Gastroesophageal sphincter (tissue), 4 donors: ENCODE measurements at places on chromosomes 12 and 14.

DNA sequence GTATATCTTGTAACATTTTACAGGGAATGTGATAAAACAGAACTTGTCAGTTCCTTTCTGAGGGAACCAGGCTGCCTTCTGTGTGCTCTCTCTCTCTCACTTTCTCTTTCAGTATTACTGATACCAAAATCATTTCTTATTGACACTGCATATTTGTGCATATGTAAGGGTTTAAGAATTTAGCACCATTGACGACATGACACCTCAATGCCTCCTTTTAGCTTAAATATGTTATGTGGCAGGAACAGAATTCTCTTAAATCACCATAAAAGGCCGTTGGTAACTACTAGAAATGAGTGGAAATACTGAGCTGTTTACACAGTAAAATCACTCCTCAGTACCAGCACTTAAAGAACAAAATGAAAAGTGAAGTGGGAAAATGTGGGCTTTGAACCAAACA lies 457.7 kb upstream of the SYT1 start:
- H3K4me3 ChIP-seq = no peak overlapping the region
- ATAC-seq = no peak
- H3K4me1 ChIP-seq = no peaks in the 10 kb centered on the region
- no peaks in the 10 kb centered on the region for H3K36me3 ChIP-seq
- no peak overlapping the region for H3K27ac ChIP-seq

GRCh38 chr12:78767264-78767981 lies 97.2 kb upstream of the SYT1 start:
- H3K4me1 ChIP-seq = no peaks in the 10 kb centered on the region
- no peak overlapping the region for H3K4me3 ChIP-seq
- no peaks in the 10 kb centered on the region for H3K36me3 ChIP-seq
- no peaks in the 10 kb centered on the region for H3K27me3 ChIP-seq

DNA sequence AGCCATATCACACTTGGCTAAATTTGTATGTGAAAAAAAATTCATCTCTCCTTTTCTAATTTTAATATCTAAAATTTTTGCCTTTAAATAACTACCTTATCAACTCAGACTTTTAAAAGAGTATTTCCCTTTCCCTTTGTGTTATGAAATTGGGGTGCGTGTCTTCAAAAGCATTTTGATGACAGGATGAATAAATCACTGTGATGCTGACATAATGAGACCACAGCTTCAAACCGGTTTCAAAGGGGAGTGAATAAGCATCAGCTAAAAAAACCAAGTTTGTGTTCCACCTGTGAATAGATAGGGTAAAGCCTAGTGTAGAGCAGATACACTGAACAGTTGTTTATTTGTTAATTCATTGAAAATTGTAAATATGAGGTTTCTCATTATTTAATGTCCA lies 85.0 kb downstream of the LGR5 start:
- no peak for ATAC-seq
- H3K27ac ChIP-seq = no peak overlapping the region
- H3K36me3 ChIP-seq = no peaks in the 10 kb centered on the region
- H3K4me1 ChIP-seq = no peaks in the 10 kb centered on the region

DNA sequence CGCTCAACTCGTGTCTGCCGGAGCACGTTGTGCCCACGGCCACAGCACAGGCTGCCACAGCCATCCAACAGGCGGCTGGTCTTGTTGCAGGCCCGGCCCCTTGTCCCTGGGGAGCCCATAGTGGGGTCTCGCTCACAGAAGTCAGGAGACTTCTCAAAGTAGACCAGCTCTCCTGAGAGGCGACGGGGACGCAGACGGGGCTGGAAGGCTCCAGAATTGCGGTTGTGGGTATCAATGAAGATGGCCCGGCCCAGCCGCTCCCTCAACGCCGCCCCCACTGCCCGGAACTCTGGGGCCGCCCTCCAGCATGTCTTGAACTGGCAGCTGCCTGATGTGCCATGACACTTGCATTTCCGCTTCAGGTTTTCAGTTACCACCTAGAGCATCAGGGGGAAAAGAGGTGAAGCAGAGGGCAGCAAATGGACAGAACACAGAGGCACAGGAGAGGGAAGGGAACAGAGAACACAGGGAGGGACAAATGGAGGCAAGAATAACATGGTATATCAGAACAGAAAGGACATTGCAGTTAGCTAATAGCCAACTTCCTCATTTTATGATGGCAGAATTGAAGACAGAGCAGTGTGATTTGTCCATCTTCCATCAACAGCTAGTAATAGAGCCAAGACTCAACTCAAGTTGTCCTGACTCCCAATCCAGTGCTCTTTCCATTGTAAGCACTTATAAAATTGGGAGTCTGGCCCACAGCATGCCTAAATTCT lies 5.2 kb downstream of the WNT10B start:
- no peaks in the 10 kb centered on the region for H3K36me3 ChIP-seq
- H3K4me1 ChIP-seq = no peaks in the 10 kb centered on the region
- no peak overlapping the region for H3K27ac ChIP-seq
- peaks cover 63% of the 10 kb centered on the region for H3K27me3 ChIP-seq
- H3K4me3 ChIP-seq = no peak overlapping the region

- no peak overlapping the region for H3K4me3 ChIP-seq
- no peaks in the 10 kb centered on the region for H3K27me3 ChIP-seq
- peaks cover 2% of the 10 kb centered on the region for H3K4me1 ChIP-seq
- H3K36me3 ChIP-seq = no peaks in the 10 kb centered on the region
- ATAC-seq = no peak
- H3K27ac ChIP-seq = no peak overlapping the region
Measured at GRCh38 chr14:32630701-32631100, 301.6 kb downstream of the AKAP6 start.

GRCh38 chr14:20418501-20418909 lies 5.2 kb upstream of the TEP1 start:
- H3K4me3 ChIP-seq = no peak overlapping the region
- no peaks in the 10 kb centered on the region for H3K36me3 ChIP-seq
- H3K27ac ChIP-seq = no peak overlapping the region
- no peaks in the 10 kb centered on the region for H3K27me3 ChIP-seq
- H3K4me1 ChIP-seq = no peaks in the 10 kb centered on the region

DNA sequence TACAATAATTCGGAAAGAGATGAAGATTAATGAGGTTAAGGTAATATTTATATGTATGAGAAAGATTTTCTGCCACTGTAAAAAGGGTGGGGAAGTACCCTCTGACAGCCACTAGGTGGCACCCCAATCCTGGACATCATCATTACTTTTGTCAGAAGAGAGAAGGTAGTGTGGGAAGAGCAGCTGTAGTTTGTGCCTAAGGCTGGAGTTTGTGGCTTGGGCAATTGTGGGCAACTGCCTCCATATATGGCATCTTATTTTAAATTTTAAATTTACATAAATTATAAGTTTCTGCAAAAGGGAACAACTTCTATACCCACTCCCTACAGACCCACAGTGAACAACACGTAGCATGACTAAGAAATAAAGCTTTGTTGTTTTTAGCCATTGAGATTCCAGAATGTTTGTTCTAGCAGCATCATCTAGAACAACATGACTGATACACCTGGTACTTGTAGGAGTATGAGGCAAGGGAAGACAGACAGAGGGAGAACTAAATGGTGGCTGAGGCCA lies 34.4 kb upstream of the SYCP3 start:
- H3K4me1 ChIP-seq = no peaks in the 10 kb centered on the region
- H3K27ac ChIP-seq = no peak overlapping the region
- no peak overlapping the region for H3K4me3 ChIP-seq
- peak; percentile 57 for ATAC-seq

- H3K27ac ChIP-seq = no peak overlapping the region
- no peak overlapping the region for H3K4me3 ChIP-seq
- ATAC-seq = no peak
- no peaks in the 10 kb centered on the region for H3K4me1 ChIP-seq
- no peaks in the 10 kb centered on the region for H3K36me3 ChIP-seq
Measured at GRCh38 chr14:55530464-55530863, 49.5 kb upstream of the KTN1 start.

- no peaks in the 10 kb centered on the region for H3K27me3 ChIP-seq
- no peak overlapping the region for H3K4me3 ChIP-seq
- H3K4me1 ChIP-seq = no peaks in the 10 kb centered on the region
- no peaks in the 10 kb centered on the region for H3K36me3 ChIP-seq
Measured at GRCh38 chr14:43872222-43872621, 634.9 kb downstream of the FSCB start.

GRCh38 chr14:92984896-92985295 lies 61.9 kb downstream of the CHGA start:
- no peak overlapping the region for H3K4me3 ChIP-seq
- no peaks in the 10 kb centered on the region for H3K27me3 ChIP-seq
- peaks cover 23% of the 10 kb centered on the region for H3K36me3 ChIP-seq
- H3K4me1 ChIP-seq = peaks cover 66% of the 10 kb centered on the region
- no peak overlapping the region for H3K27ac ChIP-seq

- ATAC-seq = no peak
- peaks cover 25% of the 10 kb centered on the region for H3K4me1 ChIP-seq
- no peak overlapping the region for H3K4me3 ChIP-seq
- H3K27ac ChIP-seq = no peak overlapping the region
- no peaks in the 10 kb centered on the region for H3K36me3 ChIP-seq
Measured at GRCh38 chr14:105074601-105075053, 9.4 kb upstream of the GPR132 start.

DNA sequence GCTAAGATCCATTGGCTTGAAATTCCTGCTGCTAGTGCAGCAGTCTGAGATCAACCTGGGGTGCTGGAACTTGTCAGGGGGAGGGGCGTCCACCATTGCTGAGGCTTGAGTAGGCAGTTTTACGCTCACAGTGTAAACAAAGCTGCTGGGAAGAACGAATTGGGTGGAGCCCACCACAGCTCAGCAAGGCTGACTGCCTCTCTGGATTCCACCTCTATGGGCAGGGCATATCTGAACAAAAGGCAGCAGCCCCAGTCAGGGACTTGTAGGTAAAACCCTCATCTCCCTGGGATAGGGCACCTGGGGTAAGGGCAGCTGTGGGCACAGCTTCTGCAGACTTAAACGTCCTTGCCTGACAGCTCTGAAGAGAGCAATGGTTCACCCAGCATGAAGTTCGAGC lies 191.7 kb downstream of the ALG10B start:
- no peaks in the 10 kb centered on the region for H3K4me1 ChIP-seq
- no peak for ATAC-seq
- no peaks in the 10 kb centered on the region for H3K36me3 ChIP-seq
- H3K27me3 ChIP-seq = peaks cover 4% of the 10 kb centered on the region

- no peaks in the 10 kb centered on the region for H3K4me1 ChIP-seq
- peaks cover 8% of the 10 kb centered on the region for H3K27me3 ChIP-seq
Measured at GRCh38 chr14:37901978-37902377, 305.7 kb upstream of the SSTR1 start.

DNA sequence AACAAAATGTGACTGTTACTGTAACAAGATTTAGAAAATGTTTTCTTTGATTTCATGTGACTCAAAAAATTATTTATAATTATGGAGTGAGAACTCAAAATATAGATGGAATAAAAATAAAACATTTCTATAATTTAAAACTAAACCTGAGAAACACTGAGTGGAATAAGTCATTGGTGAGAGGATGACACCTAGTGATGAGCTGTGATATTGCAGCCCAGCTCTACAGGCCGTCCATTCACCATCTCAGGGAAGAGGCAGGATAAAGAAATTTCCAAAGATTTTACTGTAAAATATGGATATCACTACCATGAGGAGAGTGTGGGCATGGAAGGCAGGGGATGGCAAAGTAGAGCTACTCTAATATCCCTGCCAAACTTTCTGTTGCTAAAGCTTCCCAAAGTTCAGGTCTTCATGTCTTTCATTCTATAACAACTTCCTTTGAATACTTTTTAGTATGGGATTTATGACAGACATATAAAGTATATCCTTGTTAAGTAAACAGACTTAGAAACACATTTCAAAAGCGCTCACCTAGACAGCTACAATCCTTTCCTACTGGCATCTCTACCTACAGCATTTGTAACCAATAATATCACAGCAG lies 308.0 kb downstream of the ITPR2 start:
- no peak for ATAC-seq
- no peak overlapping the region for H3K4me3 ChIP-seq
- H3K27me3 ChIP-seq = no peaks in the 10 kb centered on the region
- no peaks in the 10 kb centered on the region for H3K4me1 ChIP-seq

DNA sequence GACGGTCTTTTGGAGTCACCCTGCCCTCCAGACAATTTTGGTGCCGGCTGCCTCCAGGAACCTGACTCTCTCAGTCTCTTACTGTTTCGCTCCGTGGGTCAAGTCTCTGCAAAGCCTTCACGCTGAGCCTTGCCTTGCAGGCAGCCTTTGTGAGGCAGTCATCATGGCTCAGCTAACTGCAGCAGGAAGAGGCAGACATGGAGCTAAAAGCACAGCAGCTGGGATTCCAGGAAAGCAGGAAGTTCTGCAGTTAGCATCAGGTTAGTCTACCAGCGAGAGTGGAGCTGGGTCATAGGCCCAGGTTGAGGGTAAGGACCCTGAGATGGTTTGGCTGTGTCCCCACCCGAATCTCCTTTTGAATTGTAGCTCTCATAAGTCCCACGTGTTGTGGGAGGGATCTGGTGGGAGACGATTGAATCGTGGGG lies 305.4 kb downstream of the PCNX1 start:
- H3K4me1 ChIP-seq = no peaks in the 10 kb centered on the region
- no peak overlapping the region for H3K27ac ChIP-seq
- no peak overlapping the region for H3K4me3 ChIP-seq
- ATAC-seq = no peak
- H3K27me3 ChIP-seq = no peaks in the 10 kb centered on the region
- H3K36me3 ChIP-seq = no peaks in the 10 kb centered on the region

DNA sequence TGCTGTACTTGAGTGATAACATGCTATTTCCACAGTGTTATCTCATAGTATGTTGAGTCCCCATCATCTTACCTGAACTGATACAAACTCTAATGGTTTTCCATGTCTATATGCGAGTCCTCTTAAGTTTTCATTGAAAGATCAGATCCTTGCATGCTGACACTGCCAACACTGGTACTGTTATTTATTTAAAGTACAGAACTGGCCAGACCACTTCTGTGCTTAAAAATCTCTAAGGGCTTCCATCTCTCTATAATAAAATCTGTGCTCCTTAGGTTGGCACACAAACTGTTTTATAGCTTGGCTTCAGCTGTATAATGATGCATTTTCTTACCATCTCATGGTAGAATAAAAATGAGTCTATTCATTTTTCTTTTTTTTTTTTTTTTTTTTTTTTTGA lies 188.1 kb downstream of the ERC1 start:
- H3K27me3 ChIP-seq = no peaks in the 10 kb centered on the region
- no peaks in the 10 kb centered on the region for H3K4me1 ChIP-seq

DNA sequence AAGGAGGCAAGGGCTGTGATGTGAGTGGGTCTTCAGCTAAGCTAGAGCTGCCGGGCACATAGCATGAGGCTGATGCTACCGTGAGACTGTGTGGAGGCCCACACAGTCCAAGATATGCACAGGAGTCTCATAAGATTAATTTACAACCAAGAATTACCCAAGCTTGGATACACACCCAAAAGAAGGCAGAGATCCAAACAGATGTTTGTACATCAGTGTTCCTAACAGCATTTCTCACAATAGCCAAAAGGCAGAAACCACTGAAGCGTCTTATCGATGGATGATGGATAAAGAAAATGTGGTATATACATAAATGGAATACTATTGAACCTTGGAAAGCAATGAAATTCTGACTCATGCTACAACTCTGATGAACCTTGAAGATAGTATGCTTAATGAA lies 40.8 kb upstream of the RIC8B start:
- H3K4me3 ChIP-seq = no peak overlapping the region
- H3K27ac ChIP-seq = no peak overlapping the region
- no peaks in the 10 kb centered on the region for H3K4me1 ChIP-seq
